ENCODE measurements at places on chromosomes 1 and 21.

GRCh38 chr1:192846950-192847349, 38.1 kb downstream of the RGS2 start:
- DNase-seq, result no peak

GRCh38 chr21:16777041-16777720, 735.7 kb upstream of the CXADR start:
- DNase-seq, result no peak

- peak; percentile 84 for DNase-seq
These were observed 3.0 kb downstream of the AURKAIP1 start for GRCh38 chr1:1371746-1372711.

GRCh38 chr21:28799926-28800325, 192.8 kb downstream of the LTN1 start:
- no peak for DNase-seq

DNA sequence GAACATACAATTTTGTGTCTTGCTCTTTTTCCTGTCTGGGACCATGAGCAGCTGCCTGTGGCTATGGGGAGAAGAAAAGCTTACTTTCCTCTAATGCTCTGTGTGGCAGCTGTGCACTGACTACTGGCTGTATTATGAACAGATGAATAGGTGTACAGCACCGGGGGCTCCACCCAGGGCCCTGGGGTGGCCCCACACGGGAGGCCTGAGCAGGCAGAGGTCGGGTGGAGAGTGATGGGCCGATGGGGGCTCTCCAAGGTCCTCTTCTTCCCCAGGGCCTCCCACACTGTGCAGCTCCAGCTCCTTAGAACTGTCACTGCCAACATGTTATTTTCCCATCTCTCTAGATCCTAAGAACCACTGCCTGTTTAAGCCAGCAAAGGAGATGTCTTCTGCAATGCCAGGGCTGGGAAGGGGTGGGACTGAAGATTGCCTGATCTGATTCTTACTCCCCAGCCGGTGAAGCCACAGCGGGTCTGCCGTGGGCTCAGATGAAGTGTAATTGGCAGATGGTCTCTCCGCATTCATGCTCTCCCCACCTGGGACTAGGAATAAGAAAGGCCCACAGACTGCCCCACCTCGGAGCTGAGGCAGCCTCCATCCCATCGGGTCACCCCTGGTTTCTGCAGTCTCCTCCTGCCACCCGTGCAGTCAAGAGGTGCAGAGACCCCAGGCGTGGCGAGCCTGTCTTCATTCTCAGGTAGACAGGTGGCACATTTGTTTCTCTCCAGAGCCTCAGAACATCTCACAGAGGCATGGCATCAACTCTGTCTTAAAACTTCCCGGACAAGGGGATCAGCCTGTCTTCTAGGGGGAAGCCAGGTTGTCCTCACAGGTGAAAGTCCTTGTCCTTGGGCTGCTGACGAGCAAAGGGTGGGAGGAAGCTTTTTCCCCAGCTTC, 186.5 kb upstream of the GALNT2 start:
- DNase-seq, result no peak

DNA sequence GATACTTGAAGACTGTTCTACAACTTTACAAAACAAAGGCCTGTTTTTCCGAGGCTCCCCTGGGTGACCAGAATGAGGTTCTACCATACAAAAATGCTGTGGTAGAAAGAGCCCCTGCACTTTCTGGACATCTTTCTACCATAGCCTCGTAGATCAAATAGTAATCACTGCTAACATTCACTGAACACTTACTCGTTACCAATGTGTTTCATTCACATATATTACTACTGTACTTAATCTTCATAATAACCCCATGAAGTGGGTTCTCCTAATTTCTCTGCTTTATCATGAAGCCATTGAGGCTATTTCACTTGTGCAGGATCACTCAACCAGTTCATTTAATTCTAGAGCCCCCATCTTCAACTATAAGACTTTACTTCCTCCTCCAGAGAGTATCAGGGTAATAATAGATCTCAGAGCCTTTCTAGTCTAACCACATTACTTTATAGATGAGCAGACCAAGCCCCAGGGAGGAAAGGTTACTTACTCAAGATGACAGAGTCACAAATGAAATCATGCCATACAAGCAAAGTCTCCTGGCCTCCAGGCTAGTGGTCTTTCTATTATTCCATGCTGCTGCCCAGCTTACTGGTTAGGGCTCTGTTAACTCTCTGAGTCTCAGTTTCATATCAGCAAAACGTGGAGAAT, 46.7 kb upstream of the OSBPL9 start:
- DNase-seq, result no peak

DNA sequence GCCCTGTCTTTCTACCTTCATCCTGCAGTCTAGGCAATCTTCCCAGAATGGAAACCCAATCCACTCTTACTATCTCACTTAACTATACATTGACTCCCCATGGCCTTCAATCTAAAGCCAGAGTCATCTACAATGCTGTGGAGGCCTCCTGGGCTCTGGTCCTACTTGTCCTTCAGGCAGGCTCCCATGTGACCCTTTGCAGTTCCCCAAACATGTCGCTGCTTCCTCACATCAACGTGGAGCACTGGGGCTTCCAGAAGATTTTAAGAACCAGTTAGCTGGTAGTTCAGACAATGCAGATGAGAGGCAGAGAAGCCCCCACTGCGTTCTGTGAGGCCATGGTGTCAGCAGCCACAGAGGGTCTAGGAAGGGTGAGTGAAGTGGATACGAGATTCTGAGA, 18.6 kb downstream of the LYPD8 start:
- no peak for DNase-seq

DNA sequence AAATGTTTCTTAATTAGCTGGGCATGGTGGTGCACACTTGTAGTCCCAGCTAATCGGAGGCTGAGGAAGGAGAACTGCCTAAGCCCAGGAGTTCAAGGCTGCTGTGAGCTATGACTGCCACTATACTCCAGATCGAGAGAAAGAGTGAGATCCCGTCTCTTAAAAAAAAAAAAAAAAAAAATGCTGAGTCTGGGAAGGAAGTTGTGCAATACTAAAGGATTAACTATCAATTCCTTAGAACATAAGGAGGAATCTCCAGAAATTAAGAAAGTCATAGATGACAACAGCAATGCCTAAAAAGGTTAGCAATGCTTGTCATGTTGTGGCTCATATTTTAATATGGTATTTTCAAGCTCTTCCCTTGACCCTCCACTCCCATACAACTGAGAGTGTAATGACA, 5.3 kb downstream of the LUZP1 start:
- no peak for DNase-seq

DNA sequence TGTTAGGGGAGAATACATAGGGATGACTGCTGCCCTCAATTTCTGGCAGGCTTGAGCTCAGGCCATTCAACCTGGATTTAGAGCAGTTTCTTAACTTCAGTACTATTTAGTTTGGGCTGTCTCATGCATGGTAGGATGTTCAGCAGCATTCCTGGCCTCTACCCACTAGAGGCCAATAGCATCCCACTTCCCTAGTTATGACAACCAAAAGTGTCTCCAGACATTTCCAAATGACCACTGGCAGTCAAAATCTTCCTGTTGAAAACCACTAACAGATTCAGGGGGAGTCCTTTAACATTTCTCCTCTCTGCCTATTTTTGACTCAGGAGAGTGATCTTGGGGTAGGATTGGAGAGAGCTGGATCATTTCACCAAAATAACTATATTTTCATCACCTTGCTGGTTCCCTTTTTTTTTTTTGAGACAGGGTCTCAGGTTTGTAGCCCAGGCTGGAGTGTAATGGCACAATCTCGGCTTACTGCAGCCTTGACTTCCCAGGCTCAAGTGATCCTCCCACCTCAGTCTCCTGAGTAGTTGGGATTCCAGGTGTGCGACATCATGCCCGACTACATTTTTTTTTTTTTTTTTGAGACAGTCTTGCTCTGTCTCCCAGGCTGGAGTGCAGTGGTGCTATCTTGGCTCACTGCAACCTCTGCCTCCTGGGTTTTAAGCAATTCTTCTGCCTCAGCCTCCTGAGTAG, 8.7 kb downstream of the GNAT2 start:
- no peak for DNase-seq

GRCh38 chr1:82329226-82329625, 528.5 kb downstream of the ADGRL2 start:
- DNase-seq, result no peak

DNA sequence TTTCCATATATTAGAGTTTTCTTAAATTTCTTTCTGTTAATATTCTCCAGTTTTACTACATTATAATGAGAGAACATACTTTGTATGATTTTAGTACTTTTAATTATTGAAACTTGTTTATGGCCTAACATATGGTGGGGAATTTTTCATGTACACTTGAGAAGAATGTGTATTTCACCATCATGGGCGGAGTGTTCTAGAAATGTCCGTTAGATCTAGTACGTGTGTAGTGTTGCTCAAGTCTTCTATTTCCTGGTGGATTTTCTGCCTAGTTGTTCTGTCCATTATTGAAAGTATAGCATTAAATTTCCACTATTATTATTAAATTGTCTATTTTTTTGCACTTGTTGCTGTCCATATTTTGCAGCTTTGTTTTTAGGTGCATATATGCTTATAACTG, 64.0 kb upstream of the RGS21 start:
- no peak for DNase-seq

- DNase-seq, result no peak
These were observed 6.3 kb downstream of the MRAP start for GRCh38 chr21:32304998-32305397.

DNA sequence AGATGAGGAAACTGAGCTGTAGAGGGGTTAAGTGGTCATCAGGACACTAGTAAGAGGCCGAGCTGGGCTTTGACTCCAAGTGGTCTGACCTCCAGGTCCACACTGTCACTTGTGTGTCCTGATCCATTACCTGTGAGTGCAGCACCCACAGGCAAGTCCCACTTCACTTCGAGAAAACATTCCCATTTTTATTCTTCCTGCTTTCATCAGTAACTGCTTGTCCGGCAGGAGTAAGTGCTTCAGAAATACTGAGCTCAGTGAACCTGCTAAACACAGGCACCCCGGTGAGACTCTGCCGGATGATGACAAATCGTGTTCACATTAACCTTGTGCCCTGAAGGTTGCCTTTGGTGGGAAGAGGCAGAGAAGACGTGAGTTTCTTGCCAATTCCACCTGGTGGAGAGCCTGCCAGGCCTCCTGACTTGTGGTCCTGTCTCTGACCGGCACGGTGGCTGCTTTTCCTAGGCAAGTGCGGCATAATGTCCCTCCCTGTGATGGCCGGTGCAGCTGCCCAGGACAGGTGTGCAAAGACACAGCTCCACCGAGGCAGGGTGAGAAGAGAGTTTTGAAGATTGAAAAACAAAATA, 29.4 kb downstream of the ZBTB18 start:
- DNase-seq, result no peak

- DNase-seq, result no peak
These were observed 509.6 kb upstream of the CXADR start for GRCh38 chr21:17003258-17003615.

DNA sequence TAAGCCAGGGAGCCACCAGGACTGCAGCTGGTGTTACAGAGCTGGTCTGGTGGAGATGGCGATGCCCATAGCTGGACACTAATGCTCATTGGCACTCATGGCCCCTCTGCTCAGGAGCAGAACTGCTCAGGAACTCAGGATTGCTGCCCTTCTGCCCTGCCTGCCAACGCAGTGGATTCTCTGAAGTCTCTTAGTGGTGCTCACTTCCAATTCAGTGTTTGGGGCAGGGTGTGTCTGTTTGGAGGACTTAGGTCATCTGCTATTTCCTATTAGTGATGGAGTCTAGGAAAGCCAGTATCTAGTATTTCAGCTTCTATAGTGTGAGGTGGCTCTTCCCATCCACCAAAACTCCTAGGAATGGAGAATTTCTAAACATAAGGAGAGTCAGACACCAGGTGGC, 29.1 kb downstream of the S100A10 start:
- no peak for DNase-seq

DNA sequence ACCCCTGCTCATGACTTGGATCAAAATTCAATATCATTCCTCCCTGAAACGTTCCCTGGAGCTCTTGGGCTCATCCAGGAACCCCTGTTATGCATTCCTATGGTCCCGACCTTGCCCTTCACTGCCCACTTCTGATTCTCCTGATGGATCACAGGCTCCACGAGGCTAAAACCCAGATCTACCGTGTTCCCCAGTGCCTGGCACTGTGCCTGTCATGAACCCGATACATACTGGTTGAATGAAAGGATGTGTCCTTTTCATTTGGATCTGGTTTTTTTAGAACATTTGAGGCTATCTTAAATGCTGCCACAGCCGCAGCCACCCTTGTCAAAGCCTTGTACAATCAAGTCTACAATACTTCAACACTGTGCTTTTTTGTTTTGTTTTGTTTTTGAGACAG, 22.2 kb upstream of the OPRD1 start:
- DNase-seq, result no peak

DNA sequence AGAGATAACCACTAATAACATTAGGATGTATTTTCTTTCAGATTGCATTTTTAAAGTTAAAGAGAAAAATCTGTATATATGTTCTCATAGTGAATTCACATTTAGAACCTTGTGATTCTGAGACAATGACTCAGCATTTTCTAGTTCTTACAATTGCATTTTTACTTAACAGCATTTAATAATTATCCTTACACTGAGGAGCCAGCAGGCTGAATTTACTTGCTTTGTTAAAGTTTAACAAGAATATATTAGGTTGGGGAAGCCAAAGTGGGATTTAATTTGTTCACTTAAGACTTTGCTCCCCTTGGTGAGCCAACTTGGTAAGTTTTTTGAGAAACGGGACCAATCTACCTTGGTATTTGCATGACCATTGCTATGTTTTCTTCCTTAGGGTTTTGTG, 4.5 kb downstream of the PATJ start:
- DNase-seq, result no peak

- DNase-seq, result no peak
These were observed 8.9 kb upstream of the PRMT2 start for GRCh38 chr21:46626536-46626935.

DNA sequence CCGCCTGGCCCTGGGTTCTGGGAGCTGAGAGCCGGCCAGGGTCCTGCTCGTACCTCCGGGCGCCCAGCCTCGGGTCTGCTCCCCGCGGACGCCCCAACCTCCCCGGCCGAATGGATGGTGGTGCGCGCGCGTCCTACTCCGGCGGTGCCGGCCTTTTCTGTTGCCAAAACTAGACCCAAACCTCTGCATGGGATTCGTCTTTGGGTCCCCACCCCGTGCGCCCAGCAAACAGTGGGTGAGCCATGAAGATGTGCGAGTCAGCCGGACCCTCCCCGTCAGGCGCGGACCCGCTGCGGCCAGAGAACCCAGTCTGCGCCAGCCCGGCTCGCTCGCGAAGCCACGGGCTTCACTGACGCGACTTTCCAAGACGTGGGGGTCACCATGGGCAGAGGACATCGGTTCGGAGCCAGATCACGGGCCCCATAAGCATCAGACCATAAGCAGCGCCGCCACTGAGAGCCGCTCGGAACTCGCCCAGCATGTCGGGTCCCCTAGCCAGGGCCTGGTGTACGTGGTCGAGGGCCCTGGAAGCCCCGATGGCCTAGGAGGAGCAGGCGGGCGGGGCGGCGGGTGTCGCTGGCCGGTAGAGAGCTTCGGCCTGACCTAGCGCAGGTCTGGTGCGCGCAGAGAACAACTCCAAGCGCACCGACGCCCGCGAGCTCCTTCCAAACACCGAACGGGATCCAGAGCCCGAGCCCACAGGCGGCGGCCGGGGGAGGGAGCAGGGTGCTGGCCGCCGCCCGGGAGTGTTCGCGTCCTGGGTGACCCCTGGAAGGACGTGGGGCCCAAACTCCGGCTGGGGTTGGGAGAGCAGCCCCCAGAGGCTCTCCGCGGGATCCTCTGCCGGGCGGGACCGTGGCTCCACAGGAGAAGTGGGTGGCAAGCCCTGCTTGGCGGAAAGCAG, 1.0 kb upstream of the TP73 start:
- DNase-seq, result no peak
